ENCODE measurements at places on chromosomes 12 and 14.

- DNase-seq: no peak
Measured at GRCh38 chr12:44738051-44738450, 138.1 kb downstream of the NELL2 start.

- DNase-seq: no peak
Measured at GRCh38 chr12:124231980-124232653, 62.8 kb upstream of the RFLNA start.

DNA sequence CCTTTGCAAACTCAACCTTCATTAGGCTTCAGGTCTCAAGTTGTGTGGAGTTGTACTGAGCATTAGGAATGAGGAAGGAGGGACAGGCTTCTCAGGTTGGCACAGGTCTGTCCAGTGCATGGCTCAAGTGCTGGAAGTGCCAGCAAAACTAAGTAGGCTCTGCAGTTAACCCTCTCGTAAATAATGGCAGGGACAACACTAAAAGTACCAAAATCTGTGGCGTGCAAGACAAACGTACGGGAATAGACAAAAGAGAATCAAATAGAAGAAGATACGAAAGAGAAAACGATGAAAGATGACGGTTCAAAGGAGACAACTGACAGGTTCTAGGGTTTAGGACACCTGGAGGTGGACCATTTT, 612 bp downstream of the TRAPPC6B start:
- DNase-seq: no peak

DNA sequence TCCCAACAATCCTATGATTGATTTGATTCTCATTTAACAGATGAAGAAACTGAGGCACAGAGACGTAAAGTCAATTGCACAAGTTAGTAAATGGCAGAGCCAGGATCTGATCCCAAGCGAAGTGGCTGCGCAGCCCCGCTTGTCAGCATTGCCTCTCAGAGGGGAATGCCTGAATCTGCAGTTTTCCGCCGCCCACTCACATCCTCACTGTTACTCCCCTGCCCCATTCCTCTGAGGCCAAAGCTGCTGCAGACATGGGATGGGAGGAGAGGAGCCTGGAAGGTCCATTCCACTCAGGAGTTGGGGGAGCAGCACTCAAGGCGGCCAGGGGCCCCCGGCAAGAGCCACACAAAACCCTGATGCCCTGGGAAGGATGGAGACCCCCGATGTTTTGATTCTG, 1.0 kb downstream of the NRIP2 start:
- no peak for DNase-seq

DNA sequence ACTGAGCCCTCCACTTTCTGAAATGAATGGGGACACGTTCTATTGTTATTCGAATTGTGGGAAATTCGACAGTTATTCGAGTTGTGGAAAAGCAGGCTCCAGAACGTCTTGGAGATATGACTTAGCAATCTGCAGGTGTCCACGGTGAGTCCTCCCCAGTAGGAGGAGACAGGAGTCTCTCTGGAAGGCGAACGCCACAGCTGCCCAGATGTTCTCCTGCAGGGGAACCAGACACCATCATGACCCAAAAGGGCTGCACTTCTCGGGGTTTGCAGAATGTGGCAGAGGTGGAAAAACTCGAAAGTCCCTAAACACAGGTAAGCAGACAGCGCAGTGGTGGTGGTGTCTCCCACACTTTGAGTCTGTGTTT, 363.6 kb upstream of the SFSWAP start:
- DNase-seq: no peak

DNA sequence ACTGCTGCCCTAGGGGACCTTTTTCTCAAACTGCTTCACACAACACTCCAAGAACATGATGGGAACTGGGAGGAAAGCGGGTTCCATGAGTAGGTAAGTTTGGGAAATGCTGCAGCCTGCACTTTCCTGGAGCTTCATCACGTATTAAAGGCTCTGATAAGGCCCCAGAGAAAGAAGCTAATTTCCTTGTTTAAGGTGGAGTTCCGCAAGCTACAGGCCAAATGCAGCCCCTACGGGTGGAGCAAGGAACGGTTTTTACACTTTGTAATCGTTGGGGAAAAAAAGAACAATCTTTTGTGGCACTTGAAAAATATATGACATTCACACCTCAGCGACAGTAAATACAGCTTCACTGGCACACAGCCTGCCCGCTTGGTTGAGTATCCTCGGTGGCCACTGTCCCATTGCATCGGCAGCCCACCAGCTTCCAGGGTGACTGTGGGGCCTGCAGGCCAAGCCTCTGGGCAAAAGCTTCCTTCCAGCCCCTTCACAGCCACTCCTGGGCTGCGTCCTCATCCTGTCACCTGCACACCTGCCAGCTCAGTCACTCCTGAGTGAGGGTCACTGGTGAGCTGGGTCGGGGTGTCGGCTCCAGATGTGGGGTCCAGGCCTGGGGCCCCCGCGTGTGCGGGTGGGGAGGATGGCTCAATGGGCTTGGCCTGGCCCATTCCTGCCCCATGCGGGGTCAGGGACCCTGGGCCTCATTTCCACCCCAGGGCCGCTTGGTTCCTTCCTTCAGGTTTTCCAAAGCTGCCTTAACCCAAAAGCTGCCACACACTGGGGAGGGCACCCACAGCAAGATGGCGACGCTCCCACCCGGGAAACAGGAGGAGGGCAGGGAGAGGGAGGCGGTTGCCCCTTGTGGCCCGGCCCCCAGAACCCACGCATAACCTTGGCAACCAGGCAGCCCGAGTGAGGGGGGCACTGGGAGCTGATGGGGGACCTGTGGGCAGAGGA, 2.4 kb downstream of the AMN start:
- no peak for DNase-seq

DNA sequence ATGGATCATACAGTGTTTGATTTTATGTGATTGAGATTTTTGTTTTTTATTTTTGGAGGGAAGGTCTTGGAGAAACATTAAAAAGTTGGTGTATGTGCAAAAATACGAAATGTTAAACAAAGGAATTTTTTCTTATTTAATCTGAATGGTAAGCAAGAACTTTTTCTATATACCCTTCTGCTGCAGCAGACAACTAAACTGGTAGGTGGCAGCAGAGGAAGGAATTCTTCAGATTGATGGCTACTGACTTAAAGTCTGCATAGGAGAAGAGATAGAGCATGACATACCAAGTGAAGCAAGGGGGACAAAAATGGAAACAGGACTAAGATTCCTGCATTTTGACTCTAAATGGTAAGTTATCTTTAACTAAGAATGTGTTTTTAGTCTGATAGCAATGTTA, 42.0 kb upstream of the A2ML1 start:
- DNase-seq: peak; percentile 18

DNA sequence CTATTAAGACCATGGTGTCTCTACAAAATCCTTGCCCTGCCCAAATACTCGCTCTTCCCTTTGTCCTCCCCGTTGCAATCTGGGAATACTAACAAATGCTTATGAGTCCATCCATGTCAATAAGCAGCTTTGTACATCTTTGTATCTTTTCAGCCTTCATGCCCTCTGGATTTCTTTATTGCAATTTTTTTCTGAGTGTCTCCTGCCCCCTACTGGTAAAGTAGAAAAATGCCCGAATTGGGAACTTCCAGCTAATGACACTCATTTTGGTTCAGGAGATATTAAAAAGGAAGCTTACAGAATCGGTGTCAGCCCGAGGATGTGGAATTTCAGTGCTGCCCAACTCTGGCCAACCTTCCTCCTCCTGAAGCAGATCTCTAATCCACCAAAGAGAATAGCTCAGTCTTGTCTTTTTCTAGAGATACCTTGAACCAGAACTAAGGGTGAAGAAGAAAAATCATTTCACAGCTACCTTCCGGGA, 46.0 kb downstream of the SH2B3 start:
- no peak for DNase-seq

DNA sequence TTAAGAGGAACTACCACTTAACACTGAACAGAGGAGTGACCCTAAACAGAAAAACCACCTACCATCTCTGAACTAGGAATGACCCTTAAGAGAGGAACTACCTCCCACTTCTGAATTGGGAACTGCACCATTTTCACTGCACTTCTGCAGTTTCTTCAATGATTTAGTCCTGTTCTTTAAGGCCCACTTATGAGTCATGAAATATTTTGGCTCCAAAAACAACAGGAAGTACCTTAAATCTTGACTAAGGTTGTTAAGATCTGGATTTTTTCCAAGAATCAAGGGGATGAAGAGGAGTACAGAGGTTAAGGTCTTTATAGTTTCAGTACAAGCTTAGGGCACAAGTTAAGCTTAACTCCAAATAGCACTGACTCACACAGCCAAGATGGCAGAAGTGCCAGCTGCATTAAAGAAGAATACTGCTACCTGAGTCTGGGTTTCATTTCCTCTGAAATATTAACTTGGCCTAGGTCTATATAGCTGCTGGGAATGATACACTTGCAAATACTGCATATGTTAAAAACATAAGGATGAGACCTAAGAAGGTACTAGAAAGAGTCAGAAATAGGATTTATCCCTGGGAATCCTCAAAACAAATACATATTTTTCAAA, 4.2 kb downstream of the NPC2 start:
- DNase-seq: no peak

DNA sequence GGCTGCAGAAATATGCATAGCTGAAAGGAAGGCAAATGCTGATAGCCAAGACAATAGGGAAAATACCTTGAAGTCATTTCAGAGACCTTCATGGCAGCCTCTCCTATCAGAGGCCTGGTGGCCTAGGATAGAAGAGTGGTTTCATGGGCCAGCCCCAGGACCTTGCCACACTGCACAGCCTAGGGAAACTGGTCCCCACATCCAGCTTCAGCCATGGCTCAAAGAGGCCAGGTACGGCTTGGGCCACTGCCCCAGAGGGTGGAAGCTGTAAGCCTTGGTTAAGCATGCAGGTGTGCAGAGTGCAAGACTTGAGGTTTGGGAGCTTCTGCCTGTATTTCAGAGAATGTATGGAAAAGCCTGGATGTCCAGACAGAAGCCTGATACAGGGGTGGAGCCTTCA, 101.0 kb upstream of the KITLG start:
- no peak for DNase-seq

- no peak for DNase-seq
Measured at GRCh38 chr12:108761226-108761625, 29.9 kb upstream of the CORO1C start.

GRCh38 chr14:59117754-59118528, 70.5 kb upstream of the DAAM1 start:
- DNase-seq: no peak

GRCh38 chr12:19171731-19172130, 42.2 kb downstream of the PLEKHA5 start:
- no peak for DNase-seq

DNA sequence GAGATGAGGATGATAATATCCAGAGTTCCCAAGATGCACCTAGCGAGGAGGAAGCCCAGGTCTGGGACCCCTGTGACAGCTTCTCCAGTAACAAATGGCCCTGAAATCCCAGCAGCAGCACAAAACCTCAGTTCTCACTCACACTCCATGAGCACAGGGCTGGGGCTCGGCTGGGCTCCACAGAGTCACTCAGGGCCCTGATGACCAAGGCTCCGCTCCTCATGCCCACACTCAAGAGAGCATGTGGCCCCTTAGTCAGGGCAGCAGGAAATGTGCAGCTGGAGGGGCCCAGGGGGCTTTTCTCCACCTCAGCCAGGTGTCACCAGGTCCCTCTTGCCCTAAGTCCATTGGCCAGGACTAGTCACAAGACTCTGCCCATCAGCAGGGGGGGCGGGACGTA, 242.7 kb upstream of the SFSWAP start:
- no peak for DNase-seq

DNA sequence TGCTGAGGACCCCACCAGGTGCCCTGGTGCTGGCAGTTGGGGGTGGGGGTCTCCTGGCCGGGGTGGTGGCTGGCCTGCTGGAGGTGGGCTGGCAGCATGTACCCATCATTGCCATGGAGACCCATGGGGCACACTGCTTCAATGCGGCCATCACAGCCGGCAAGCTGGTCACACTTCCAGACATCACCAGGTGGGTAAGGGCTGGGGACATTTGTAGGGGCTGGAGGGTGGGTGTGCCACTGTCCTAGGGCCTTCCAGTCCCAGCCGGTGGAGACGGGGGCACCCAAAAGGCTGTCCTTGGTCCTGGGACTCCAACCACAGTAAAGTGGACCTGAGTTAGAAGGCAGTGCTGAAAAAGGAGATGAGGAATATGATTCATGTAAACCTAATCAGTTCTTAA, 13.2 kb downstream of the SDSL start:
- no peak for DNase-seq

- DNase-seq: no peak
Measured at GRCh38 chr12:114481200-114481535, 75.2 kb upstream of the TBX5 start.

- no peak for DNase-seq
Measured at GRCh38 chr12:66003951-66004350, 126.6 kb downstream of the LLPH start.

DNA sequence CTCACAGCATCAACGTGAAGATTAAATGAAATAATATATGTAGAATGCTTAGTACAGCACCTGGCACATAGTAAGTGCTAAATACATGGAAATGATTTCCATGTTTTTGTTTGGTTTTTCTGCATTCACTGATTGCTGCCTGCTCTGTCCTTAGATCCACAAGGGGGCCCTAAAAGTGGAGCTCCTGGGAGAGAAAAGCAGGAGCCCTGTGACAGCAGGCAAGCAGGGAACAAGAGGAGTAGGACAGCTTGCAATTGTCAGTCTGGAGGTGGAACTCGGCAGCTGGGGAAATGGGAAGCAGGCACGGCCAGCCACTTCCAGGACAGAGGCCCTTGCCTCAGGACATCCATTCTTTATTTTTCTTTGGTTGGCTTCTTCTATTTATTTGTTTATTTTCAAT, 292.9 kb downstream of the BMP4 start:
- DNase-seq: no peak

- DNase-seq: no peak
Measured at GRCh38 chr14:87181288-87181687, 811.7 kb downstream of the GALC start.

DNA sequence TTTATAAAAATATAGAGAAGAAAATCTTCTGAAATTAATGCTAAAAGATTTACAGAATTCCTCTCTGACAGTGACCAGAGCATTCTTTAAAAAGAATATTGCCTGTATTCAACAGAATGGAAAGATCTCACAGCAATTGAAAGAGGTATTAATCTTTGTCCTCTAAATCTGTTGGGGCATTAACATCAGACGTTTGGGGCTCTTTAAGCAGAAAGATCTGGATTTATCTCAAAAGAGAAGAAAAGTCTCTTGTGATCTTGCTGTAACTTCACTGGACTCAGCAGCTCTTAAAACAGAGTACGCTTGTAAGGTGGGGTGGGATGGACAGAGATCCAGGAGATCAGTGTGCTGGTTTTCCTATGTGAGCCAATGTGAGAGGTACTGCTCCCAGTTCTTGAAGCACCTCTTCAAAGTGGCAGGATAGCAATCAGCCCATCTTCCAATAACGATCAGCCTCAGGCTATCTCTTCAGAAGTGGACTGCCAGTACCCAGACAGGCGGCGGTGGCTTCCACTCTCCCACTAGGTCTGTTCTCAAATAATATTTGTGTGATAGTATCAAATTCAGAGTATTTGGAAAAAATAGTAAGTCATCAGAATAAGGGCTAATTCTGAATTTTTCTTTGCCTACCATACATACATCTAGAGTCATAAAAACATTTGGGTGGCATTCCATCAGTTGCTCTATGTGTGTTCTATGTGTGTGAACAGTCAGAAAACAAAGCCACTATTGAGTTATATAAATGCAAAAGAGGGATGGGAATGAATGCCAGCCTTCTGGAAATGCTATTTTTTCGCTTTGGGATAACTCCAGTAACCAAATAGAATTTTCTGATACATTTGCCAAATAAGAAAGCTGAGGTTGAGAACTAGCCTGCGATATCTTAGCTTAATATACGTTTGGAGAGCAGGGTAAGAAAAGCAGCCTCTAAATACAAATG, 237.4 kb upstream of the RGS6 start:
- DNase-seq: no peak

Data from skeletal muscle cell (primary cell).